Fibroblast of skin of left biceps (primary cell): ENCODE measurements at places on chromosomes 13 and 19.

DNA sequence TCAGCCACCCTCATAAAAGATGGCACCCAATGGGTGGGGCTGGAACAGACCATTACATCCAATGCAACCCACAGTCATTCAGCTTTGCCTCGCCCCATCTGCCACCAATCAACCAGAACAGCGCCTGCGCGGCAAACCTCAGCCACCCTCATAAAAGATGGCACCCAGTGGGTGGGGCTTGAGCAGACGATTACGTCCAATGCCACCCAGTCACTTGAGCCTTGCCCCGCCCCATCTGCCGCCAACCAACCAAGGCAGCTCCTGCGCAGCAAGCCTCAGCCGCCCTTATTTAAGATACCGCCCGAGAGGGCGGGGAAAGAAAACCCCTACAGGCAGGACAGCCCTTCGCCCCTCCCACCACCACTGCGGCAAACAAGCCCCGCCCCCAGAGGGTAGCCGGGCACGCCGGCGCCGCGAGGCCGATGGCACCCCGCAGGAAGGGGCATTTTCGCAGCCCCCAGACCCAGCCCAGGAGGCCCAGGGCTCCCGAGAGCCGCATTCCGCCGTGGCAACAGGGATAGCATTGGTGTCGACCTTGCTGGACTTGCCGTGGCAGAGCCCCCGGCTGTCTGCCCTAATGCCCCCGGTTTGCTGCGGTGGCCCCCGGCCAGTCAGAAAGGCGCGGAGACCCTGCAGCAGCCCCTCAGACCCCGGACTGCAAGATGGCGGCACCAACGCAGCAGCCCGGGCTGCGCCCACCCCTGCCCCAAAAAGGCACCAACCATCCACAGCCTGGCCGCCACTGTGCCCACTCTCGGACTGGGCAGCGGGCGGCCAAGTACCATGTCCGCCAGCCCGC, 675 bp downstream of the PEG3 start:
- no peak for DNase-seq

DNA sequence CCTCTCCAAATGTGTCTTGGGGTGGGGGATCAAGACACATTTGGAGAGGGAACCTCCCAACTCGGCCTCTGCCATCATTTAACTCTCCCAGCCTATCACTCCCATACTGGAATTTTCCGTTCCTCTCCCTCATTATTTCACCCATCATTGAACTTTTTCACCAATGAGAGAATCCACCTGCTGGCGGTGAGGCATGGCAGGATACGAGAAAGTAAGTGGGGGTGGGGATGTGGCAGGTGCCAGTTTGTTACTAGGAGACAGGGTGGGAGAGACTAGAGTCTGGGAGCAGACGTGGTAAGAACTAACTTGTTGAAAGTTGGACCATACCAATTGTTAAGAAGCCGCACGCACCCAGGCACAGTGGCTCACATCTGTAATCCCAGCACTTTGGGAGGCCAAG, 6.9 kb downstream of the GIPR start:
- no peak for DNase-seq

DNA sequence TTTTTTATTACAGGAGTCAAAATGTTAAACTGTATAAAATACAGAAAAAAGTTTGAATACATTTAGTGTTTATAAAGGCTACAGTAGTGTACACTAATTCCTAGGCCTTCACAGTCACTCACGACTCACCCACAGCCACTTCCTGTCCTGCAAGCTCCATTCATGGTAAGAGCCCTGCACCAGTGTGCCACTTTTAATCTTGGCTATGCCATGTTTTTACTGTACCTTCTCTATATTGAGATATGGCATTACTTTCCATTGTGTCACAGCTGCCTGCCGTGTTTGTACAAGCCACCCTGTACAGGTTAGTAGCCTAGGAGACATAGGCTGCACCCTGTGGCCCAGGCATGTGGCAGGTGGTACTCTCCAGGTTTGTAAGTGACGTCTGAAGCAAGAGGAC, 32.1 kb downstream of the C1QTNF9 start:
- DNase-seq, result peak; percentile 1

GRCh38 chr13:66778461-66778860, 451.7 kb downstream of the PCDH9 start:
- no peak for DNase-seq

DNA sequence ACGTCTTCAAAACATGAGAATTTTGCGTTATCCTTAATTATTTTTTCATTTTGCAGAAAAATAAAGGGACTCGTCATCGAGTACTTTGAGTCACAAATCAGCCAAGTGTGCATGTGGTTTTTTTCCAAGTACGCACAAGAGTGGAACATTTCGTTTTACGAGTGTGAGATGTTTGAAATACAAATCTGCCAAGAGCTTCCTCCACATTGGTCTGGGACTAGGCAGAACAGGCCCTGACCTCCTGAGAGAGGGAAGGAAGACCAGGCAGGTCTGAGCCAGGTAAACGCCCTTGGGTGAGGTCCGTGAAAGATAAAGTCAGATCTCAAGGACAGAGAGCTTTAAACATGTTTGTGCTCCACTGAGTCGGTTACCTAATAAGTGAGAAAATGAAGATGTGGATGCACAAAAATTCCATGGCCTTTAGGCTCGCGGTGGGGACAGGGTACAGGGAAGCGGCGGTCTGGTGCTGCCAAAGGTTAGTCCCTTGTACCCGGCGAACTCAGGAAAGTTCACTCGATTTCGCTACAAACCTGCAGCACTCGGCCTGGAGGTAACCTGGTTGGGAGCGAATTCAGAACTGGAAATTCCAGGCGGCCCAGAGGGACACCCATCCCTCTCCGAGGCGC, 473 bp upstream of the ITM2B start:
- no peak for DNase-seq

DNA sequence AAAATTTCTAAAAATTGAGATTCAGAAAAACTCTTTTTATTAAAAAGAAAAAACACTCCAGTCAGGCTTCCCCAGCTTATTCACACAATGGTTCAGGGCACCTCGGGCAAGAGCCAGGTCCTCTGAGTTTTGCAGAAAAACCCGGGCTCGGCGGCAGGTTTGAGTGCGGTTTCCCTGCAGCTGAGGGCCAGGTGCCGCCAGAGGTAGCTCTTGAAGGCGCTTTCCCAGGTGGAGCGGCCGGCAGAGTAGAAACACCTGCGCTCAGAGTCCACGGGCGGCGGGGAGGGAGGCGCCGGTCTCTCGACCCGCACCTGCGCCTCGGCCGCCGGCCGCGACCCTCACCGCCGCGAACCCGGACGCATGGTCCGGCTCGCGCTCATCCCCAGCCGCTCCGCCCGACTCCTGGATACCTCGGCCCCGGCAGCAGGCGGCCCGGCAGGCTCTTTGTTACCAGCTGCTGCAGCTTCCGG, 444 bp downstream of the PROSER1 start:
- DNase-seq, result no peak

DNA sequence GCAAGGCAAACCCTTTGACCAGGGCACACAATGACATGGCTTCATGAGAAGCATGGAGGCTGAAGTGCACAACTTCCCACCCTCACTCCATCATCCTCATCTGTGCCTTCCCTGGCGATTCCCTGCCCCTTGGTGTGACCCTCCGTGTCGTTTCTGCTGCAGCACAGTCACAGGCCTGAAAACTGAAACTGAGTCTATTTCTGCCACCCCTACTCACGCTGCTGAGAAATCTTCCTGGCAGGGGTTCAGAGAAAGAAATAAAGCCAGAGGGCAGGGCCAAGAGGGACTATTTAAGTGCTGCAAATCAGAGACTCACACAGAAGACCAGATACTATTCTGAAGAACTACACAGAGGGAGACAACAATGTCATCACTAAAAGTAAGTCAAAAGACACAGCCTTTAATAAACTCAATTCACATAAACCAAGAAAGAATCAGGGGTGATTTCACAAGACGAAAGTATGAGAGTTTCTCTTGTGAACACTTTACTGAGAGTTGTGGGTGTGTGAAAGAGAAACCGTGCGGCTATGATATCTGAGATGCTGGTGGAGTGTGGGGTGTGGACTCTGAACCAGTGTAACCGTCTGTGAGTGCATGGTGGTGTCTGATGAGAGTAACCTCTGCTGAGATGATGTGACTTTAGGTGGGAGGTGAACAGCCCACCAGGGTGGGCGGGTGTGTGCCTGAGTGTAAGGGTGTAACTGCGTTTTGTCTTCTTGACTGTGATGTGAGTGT, 23.5 kb downstream of the LGALS16 start:
- no peak for DNase-seq

GRCh38 chr13:24870380-24870760, 106.4 kb downstream of the RNF17 start:
- DNase-seq, result no peak

- no peak for DNase-seq
Observed at GRCh38 chr19:54271106-54271505, 9.8 kb downstream of the LILRB2 start.

DNA sequence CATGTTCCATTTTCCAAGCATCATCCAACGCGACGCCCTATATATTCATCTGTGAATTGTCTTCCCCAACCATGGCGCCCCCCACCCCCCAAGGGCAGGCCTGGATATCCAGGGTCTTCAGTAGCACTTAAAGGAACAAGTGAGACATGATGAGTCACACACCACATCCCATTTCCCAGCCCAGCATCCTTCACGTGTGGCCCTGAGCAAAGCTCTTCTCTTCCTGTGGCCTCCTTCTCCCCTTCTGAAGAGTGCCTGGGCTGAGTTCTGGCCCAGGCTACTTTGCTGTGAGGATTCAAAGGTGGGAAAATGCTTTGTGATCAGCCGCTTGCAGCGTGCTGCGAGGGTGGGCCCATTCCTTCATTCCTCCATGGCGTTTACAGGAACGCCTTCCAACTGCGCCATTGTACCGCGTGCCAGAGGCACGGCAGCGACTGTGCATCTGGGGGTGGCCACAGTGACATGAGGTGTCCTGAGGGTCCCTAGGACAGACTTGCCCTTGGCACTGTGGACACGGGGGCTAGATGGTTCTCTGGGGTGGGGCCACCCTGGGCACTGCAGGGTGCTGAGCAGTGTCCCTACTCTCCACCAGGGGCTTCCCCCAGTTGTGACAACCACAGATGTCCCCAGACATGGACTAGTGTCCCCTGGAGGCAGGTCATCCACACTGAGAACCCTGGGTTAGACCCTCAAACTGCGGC, 11.7 kb downstream of the PLIN4 start:
- DNase-seq, result peak; percentile 9

GRCh38 chr19:45820413-45821102, 5.5 kb upstream of the RSPH6A start:
- no peak for DNase-seq

- no peak for DNase-seq
Observed at GRCh38 chr13:59354665-59355369, 808.9 kb downstream of the DIAPH3 start.

GRCh38 chr19:42191855-42192254, 25.6 kb downstream of the DEDD2 start:
- DNase-seq, result no peak

DNA sequence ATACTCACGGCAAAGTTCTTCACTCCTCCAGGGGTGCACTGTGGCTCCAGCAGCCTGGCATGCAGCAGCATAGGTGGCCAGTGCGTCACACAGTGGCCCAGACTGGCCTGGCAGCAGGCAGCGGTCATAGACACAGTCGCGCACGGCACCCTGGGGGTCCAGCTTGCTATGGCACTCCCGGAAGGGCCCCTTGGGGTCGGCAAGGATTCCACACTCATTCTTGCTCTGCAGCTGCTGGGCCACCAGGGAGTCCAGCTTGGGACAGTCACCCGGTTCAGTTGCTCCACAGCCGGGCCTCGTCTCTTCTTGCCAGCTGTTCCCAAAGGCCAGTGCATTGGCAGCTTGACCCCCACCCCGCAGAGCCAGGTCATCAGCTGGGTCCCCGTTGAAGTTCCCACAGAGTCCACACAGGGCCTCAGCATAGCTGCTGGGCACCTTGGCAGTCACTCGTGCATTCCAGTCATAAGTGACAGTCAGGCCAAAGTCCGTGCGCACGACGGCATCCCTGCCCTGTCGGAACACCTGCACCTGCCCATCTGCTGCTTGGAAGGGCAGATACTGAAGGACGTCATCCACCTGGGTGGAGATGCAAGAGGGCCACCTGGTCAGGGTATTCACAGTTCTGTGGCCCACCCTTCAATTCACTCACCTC, 20.6 kb downstream of the FCGBP start:
- DNase-seq, result no peak

- no peak for DNase-seq
Observed at GRCh38 chr19:1284979-1285736, 515 bp upstream of the EFNA2 start.

- no peak for DNase-seq
Observed at GRCh38 chr19:4302243-4302640, at the start of gene TMIGD2. TMIGD2 (minus strand) TSS chr19:4302389; CDS start chr19:4302385, 4 bp downstream.

DNA sequence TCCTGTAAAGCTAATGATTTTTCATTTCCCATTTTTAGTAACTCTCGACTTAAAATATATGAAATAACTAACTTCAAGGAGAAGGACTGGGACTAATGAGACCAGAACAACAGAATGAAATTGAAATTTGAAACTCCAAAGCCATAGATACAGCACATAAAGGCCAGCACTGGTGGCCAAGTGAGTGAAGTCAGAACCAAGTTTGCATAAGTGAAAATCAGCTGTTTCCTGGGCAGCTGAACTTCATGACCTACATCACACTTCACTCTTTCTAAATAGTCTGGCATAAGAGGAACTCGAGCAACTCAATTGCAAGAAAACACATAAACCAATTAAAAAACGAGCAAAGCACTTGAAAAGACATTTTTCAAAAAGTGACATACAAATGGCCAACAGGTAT, 84.5 kb downstream of the DCLK1 start:
- DNase-seq, result no peak

- peak; percentile 82 for DNase-seq
Observed at GRCh38 chr13:98252931-98253470, 75.9 kb upstream of the RNF113B start.

DNA sequence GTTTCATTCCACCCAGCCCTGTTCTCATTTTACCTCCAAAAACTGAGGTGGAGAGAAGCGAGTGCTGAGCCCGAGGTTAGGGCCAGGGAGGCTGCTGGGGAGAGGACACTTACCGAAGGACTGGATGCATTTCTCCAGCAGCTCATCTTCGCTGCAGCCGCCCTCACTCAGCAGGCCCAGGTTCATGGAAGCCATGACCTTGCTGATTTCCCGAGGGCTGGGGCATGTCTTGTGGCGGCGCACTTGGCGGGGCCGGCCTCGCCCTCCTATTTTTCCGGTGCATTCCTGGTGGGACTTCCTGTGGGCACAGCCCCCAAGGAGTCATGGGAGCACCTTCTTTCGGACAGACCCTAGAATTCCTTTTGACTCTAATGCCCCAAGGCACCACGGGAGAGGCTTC, 4.2 kb downstream of the RASGRP4 start:
- no peak for DNase-seq

- DNase-seq, result no peak
Observed at GRCh38 chr13:21884965-21885567, 214.2 kb downstream of the FGF9 start.

DNA sequence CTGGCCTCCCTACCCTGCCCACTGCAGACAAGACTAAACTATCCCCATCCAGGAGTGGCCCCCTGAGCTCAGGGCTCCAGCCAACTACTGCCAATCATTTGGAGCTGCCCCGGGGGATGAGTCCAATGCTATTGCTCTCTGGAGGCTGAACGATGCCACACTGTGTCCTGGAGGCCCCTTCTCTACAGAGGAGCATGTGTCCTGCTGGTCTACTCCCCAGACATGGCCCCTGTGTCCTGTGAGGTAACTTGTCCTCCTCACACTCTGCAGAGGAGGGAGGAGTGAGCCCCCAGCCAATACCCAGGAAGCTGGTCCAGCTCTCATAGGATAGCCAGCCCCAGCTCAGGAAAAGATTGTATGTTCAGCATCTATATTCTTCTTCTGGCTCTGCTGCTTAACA, 159.1 kb upstream of the GPR12 start:
- DNase-seq, result no peak
